Activated gamma-delta T cell treated with anti-CD3 and anti-CD28 coated beads, Interleukin-2, amount 50 U/mL, for 16 hours (primary cell): ENCODE measurements at places on chromosomes 2 and 18.

GRCh38 chr2:205903549-205904129 lies 182.3 kb downstream of the INO80D start:
- no peak for DNase-seq

DNA sequence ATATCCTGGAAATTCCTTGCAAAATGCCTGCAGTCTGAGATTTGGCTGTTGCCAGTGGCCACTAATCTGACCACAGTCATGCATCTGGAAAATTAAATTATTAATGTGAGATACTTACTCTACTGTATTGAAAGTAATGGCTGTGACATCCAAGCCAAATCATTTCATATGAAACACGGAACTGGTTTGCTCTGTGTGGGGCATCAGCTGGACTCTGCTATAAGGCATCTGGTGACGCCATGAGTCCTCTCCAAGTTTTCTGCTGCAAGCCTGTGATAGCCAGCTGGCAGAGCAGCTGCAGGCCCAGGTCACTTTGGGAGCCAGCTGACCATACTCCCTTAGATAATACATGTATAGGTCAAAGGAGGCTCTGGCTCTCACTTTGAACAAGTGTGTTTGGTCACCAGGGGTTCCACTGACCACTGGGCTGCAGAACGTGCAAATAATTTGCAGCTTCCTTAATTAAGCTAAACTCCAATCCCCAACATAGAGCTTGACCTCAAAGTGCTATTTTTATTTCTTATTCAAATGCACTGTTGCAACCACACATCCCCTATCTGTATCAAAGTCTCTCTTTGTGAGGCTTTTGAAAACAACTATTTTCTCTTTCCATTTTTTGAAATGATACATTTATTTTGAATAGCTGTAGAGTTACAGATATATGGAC lies 152.9 kb downstream of the NCKAP5 start:
- no peak for DNase-seq

GRCh38 chr18:77366720-77367641 lies 117.3 kb downstream of the GALR1 start:
- DNase-seq, result no peak

DNA sequence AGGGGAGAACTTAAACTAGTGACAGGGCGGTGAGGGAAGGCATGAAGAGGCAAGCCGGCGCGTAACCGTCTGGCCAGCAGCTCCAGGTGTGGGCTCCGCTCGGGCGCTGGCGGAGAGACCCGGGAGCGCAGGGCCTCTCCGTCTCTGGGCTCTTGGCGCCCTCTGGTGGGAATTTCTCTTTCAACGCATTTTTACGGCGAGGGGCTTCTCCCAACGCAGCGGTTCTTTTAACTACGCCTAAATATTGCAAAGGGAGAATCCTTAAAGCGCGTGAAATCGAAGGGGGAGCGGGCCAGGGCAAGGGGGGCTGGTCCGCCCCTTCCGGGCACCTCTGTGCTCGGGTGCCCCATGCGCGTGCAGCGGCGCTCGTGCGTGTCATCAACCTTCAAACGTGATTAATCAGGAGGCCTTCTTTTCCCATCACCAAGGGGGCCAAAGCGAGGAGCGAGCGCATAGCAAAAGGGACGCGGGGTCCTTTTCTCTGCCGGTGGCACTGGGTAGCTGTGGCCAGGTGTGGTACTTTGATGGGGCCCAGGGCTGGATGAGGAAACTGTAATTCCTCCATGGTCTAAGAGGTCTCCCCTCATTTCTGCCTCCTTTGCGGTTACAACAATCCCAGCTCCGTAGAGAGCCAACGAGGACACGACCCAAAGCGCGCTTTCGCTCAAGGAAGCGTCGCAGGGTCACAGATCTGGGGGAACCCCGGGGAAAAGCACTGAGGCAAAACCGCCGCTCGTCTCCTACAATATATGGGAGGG lies 762 bp upstream of the GAD1 start:
- no peak for DNase-seq
